Activated naive CD4-positive, alpha-beta T cell treated with anti-CD3 and anti-CD28 coated beads, Interleukin-2, amount 10 ng/mL, durations not matched to agents 7 days and 5 days (primary cell): ENCODE measurements at places on chromosomes 1 and 21.
A peak's percentile ranks its signal among the peaks of the same experiment; 100 is the strongest.

GRCh38 chr21:30014886-30015285, 75.1 kb upstream of the GRIK1 start:
- H3K27ac ChIP-seq: no peak overlapping the region
- DNase-seq: no peak
- no peak overlapping the region for H3K4me3 ChIP-seq
- H3K27me3 ChIP-seq: no peaks in the 10 kb centered on the region

DNA sequence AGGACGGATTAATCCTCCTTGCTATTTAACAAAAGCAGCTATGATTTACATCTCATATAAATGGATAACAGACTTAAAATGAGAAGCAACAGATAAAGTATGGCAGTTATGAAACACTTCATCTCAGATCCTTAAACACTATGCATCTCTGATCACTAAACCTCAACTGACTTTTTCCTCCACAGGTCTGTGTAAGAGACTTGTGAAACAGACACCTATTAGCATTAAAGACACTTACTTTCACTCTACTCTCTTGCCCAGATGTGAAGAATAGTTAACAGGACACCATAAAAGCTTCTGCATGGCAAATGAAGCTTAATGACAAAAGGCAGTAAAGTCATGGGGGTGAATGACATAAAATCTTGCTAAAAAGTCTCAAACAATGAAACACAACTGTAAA, 6.2 kb downstream of the LIN9 start:
- H3K4me3 ChIP-seq: no peak overlapping the region
- H3K27ac ChIP-seq: no peak overlapping the region
- H3K36me3 ChIP-seq: peaks cover 10% of the 10 kb centered on the region
- peaks cover 28% of the 10 kb centered on the region for H3K4me1 ChIP-seq
- DNase-seq: no peak

- no peaks in the 10 kb centered on the region for H3K4me1 ChIP-seq
- H3K27me3 ChIP-seq: no peaks in the 10 kb centered on the region
- no peak overlapping the region for H3K27ac ChIP-seq
- no peak overlapping the region for H3K4me3 ChIP-seq
These were observed 46.6 kb downstream of the PLD5 start for GRCh38 chr1:242477944-242478343.

DNA sequence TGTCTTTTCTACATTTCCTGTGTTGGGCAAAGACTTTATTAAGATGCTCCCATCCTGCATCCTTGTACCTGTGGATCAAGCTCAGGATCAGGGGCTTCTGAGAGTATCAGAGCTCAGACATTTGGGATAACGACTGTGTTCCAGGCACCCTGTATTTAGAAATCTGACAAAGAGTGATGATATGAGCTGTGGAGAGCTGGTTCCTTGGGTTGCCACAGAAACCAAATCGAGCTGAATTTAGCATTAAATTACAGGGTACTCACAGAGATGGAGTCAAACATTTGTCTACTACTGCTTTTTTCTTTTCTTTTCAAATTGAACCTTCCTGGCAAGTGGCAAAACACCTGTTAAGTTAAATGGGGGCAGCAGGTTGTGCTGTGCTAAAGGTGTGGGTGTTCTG, 110.6 kb downstream of the XCL2 start:
- peaks cover 42% of the 10 kb centered on the region for H3K27me3 ChIP-seq
- H3K4me1 ChIP-seq: peaks cover 4% of the 10 kb centered on the region
- H3K36me3 ChIP-seq: no peaks in the 10 kb centered on the region
- H3K27ac ChIP-seq: no peak overlapping the region

DNA sequence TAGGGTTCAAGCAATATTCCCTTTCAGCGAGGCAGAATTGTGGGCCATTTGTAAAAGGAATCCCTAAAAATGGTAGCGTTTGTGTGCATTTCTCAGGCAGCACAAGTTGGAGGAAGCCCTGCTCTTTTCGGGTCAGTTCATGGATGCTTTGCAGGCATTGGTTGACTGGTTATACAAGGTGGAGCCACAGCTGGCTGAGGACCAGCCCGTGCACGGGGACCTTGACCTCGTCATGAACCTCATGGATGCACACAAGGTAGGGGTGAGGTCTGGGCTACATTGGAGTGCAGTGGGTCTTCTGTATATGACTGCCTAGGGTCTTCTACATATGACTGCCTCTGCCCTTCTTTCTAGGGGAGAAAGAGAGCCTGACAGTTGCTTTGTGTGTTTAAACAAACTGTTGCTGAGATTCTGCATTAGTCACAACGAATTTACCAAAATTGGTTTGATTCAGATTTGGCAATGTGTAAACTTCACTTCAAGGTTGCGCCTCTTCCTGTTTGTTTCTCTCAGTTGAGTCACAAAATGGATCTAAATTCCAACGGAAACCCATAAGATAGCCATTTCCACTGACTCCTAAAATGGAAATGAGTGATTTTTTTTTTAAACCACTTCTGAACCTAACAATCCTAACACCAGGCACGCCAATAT, 40.4 kb upstream of the BMP8A start:
- no peak overlapping the region for H3K4me3 ChIP-seq
- H3K27me3 ChIP-seq: no peaks in the 10 kb centered on the region
- no peak for DNase-seq
- no peak overlapping the region for H3K27ac ChIP-seq
- H3K4me1 ChIP-seq: peaks cover 14% of the 10 kb centered on the region
- peaks cover 80% of the 10 kb centered on the region for H3K36me3 ChIP-seq

DNA sequence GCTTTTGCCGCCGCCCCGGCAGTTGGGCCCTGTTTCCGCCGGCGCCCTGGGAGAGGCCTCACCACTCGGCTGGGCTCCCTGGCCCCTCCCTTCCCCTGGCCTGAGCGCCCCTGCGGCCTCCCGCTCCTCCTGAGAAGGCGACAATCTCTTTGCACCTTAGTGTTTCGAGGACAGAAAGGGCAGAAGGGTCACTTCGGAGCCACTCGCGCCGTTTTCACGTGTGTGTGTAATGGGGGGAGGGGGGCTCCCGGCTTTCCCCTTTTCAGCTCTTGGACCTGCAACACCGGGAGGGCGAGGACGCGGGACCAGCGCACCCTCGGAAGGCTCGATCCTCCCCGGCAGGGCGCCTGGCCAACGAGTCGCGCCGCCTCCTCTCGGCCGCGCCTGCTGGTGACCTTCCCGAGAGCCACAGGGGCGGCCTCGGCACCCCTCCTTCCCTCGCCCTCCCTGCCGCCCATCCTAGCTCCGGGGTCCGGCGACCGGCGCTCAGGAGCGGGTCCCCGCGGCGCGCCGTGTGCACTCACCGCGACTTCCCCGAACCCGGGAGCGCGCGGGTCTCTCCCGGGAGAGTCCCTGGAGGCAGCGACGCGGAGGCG, 432 bp upstream of the SIM2 start:
- peaks cover 3% of the 10 kb centered on the region for H3K36me3 ChIP-seq
- DNase-seq: no peak
- peaks cover 16% of the 10 kb centered on the region for H3K4me1 ChIP-seq
- H3K27me3 ChIP-seq: peaks cover 100% of the 10 kb centered on the region
- peak overlapping the region; percentile 14 for H3K27ac ChIP-seq

GRCh38 chr1:80375662-80376061, 1369.1 kb upstream of the ADGRL4 start:
- DNase-seq: no peak
- no peak overlapping the region for H3K4me3 ChIP-seq
- H3K27ac ChIP-seq: no peak overlapping the region
- H3K36me3 ChIP-seq: no peaks in the 10 kb centered on the region
- H3K27me3 ChIP-seq: no peaks in the 10 kb centered on the region

DNA sequence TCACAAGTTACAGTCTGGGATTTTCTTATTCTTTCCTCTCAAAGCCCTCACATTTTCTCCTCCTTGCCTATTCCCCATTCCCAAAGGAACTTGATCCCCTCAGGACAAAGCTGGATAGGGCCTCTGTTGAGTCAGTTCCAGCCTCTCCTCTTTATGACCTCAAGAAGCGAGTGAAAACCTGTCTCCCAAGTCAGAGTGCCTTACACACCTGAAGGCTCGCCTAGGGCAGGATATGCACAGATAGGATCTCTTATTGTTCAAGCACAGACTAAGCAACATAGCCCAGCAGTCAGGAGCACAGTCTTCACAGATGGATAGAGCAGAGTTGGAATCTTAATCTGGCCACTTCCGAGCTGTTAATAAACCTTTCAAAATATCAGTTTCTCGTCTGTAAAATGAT, 60.8 kb upstream of the PRRC2C start:
- no peak overlapping the region for H3K27ac ChIP-seq
- H3K36me3 ChIP-seq: no peaks in the 10 kb centered on the region
- no peak overlapping the region for H3K4me3 ChIP-seq

DNA sequence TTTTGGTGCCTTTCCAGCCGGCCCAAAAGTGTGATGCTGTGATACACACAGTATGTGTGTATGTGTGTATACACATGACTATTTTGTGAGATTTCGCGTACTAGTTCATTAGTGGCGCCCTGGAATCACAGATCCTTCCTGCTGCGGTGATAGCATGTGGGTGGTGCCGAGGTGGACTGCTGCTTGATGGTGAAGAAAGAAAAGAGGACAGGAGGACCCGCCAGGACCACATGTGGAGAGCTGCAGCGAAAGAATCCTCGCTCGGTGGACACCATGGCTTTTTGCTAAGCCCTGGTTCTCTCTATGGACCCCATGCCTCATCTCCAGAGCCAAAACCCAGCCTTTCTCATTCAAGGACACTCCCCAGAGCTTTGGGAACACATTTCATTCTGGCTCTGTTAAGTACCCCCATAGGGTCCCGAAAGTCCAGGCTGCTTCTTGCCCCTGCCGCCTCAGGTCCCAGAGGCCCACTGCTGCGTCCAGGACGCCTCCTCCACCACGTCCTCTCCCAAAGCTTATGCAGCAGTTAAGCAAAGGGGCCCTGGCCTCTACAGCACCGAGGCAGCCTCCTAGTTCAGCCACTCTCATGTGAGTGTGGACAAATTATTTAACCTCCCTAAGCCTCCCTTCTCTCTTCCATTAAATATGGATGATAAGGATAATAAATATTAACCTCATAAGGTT, 32.8 kb upstream of the COX20 start:
- H3K27ac ChIP-seq: no peak overlapping the region
- DNase-seq: no peak
- no peak overlapping the region for H3K4me3 ChIP-seq

DNA sequence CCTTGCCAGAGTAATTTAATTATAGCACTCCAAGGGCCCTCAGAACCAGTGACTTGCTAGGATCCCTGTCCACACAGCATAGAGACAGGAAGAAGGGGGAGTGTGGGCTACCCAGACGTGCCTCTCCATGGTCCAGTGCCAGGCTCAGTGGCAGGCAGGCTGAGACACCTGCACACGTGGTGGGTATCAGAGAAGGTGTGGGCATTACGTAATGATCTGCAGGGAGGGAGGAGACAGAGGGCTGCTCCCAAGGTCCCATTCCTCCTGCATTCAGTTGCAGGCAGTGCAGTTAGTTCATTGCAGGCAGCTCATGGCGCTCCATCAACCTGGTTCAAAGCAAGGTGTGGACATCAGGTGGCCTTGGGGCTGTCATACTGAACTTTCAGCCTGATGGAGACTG, 49.9 kb downstream of the C8B start:
- H3K4me1 ChIP-seq: no peaks in the 10 kb centered on the region
- DNase-seq: no peak
- H3K36me3 ChIP-seq: no peaks in the 10 kb centered on the region

GRCh38 chr1:62082456-62083363, 111.9 kb upstream of the L1TD1 start:
- H3K4me3 ChIP-seq: no peak overlapping the region
- H3K27ac ChIP-seq: no peak overlapping the region
- no peaks in the 10 kb centered on the region for H3K4me1 ChIP-seq
- peak; percentile 53 for DNase-seq

- H3K36me3 ChIP-seq: no peaks in the 10 kb centered on the region
- H3K27me3 ChIP-seq: no peaks in the 10 kb centered on the region
- H3K4me3 ChIP-seq: no peak overlapping the region
These were observed 574.7 kb downstream of the MATN1 start for GRCh38 chr1:30148676-30149075.

DNA sequence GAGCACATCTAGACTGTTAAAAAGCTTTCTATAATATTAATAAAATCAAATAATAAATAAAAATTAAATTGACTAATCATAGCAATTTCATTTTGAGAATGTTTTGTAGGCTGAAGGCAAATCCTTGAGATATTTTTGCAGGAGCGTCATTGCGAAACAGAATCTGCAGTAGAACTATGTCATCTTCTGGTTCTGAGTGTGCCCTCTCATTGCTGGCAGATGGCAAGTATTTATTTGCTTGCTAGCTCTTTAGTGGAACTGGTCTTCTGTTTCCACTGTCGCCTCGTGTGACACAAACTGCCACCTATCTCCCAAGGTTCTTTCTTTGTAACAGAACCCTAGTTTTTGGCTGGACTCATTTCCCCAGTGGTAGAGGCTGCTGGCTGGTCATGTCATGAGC, 19.0 kb upstream of the IRF2BP2 start:
- no peak overlapping the region for H3K4me3 ChIP-seq
- DNase-seq: no peak
- no peaks in the 10 kb centered on the region for H3K36me3 ChIP-seq

DNA sequence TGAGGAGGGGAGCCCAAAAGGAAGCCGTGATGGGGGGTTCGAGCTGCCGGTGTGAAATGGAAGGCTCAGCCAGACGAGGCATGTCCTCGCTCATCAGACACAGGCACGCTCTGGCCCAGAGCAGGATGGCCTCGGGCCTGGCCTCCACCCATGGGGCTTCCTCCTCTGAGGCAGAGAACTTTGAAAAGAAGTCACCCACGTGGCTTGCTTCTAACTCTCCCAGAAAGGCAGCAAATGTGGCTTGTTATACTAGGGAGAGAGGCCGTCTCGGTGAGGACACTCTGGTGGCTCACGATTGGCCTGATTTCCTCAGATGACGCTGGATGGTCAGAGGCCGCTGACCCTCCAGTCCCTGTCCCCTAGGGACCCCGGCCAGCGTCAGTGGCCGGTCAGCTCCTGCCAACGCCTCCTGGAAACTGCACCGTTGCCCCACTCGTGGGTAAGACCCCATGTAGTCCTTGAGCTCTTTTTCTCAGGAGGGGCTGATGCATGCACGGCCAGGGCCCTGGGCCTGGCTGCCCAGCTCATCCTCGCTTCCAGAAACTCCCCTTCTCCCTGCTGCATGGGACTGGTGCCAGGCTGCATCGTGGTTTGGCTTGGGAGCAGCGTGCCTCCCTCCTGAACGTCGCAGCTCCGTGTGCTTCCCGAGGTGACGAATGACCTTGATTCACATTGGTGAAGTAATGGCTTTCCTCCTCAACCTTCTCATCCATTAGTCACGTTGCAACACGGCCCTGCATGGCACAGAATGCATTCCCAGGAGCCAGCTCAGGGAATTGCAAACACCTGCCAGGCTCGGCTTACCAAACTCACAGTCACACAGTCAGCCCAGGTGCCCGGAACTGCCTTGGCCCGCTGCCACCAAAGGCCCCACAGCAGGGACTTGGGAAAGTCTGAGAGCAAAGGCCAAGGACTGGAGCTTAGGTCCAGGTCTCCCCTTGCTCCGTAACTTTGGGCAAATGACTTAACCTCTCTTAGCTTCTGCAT, 58.8 kb downstream of the TOMM20 start:
- peaks cover 22% of the 10 kb centered on the region for H3K27me3 ChIP-seq
- DNase-seq: no peak
